Aorta (tissue), 5 donors: ENCODE measurements at places on chromosomes 11 and 22.

DNA sequence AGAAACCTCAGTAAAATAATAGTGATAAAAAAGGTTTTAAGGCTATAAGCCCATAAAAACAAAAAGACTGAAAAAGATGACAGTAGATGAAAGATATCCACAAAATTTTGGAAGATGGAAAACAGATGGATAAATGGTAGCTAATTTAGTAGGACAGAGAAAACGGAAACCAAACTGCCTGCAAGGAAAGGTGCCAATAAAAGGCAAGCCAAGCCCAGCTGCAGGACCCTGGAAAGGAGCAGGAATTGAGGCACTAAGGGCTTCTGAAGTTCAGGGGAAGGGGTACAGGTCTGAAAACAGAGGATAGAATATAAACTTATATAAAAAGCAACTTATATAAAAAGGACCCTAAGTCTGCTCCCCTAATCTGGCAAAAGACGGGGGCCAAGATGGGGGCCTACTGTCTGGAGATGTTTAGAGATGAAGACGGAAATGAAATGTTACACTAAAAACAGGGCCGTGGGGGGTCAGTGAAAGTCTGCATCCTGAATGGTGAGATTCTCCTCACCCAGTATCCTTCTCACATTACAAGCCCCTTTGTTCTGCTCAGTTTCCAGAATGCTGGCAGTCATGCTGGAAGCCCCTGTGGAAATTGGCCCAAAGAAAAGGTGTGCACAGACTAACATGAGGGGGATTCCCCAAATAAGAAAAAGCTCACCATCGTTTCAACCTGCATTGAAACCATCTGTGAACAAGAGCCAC, 269.3 kb upstream of the PITPNB start:
- no peak for DNase-seq

GRCh38 chr22:20396639-20397038, 2.7 kb downstream of the ZNF74 start:
- no peak for DNase-seq

GRCh38 chr22:46068181-46068592, 82.1 kb upstream of the PPARA start:
- no peak for DNase-seq

DNA sequence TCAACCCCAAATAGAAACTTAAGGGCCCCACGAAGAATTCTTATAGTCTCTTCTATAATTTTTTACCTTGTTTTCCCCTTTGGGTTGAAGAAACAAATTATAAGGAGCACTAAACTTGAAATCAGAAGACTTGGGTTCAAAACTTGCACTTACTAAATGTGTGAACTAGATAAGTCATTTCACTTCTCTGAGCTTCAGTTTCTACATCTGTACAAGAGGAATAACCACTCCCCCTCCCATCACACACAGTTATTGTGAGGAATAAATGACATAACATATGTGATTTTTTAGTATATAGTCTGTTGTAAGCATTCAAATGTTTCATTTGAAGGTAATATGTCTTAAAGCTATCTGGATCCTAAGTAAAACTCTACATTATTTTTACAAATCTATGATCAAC, 78.8 kb downstream of the LIF start:
- DNase-seq = no peak

DNA sequence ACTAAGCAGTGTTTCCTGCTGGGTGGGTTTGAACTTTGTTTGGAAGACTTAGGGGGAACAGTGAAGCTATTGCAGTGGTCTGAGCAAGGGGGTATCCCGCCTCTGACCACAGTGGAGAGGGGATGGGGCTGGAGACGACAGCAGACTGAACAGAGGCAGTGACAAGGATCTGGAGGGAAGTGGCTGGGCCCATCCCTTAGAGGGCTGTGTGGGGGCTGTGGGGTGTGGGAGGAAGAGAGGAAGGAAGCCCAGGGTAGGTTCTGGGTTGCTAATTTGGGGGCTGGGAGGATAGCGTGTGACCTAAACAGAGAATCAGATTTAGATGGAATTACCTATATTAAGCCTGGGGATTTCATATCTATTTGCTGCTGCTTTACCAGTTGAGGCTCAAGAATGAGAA, 70.7 kb downstream of the BMAL1 start:
- no peak for DNase-seq

DNA sequence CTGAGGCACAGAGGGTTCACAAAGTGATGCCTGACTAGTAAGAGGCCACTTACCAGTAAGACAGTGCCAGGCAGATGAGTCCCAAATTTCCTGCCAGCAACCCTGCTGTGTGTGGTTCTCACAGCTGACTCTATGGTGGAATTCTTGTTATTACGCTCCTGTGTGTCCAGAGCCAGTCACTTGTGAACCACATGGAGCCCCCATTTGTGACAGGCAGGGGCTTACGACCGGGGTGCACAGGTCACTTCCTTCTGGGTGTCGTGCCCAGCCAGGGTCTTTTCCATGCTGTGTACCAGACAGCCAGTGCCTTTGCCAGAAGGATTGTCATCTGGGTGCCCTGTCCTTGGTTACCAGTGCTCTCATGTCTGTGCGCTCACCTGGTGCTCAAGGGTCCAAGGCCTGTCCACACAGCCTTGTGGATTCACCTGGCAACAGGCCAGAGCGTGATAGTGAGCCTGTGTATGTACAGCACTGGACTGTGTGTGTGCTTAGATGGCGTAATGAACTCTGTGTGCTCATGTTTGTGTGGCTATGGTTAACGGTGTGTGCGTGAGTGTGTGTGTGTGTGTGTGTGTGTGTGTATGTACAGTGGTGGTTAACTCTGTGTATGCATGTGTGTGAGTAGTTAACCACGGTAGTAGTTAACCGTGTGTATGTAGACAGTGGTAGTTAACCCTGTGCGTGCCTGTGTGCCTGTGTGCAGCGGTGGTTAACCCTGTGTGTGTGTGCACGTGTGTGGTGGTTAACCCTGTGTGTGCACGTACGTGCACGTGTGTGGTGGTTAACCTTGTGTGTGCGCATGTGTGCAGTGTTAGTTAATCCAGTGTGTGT, 18.6 kb downstream of the GRAMD4 start:
- DNase-seq = no peak
